Fibroblast of skin of left quadriceps (primary cell): ENCODE measurements at places on chromosomes 16 and 17.

DNA sequence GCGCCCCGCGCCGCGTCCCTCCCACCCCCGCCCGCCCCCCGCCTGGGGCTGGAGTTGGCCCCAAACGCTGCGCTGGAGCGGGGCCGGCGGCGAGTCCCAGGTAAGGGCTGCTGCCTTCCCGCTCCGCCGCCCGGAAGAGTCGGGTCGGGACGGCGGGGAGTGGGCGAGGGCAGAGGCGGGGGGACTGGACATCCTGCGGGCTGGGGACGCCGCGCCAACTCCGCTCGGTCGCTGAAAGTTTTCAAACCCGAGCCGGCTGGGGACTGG, 469 bp downstream of the GPRC5C start:
- DNase-seq, result no peak

DNA sequence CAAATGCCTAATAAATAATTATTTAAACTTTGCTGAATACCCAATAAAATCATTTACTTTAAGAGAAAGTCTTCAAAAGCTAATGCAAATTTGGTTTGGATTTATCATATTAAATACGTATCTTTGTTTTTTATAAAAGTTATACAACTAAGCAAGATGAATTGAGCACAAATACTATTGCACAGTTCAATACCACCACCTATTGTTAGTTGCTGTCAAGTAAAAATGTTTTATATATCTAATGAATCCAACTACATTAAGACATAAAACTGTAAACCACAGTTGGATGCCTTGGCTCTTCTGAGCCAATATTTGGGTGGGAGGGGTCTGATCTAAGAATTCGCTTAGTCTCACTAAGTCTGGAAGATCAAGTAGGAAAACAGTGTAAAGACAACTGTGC, 7.7 kb downstream of the FBXL20 start:
- no peak for DNase-seq

- no peak for DNase-seq
Observed at GRCh38 chr17:40333781-40334448, 24.9 kb downstream of the RARA start.

DNA sequence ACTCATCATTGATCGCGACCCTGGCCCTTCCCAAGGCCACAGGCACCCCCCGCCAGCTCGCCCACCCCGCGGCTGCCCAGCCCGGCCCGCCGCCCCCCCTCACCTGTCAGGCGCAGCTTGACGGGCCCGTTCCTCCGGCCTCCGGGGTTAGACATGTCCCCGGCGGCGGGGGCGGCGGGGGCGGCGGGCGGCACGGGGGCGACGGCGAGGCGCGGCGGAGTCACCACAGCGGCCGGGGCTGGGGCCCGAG, 456 bp downstream of the SMURF2 start:
- DNase-seq, result no peak

DNA sequence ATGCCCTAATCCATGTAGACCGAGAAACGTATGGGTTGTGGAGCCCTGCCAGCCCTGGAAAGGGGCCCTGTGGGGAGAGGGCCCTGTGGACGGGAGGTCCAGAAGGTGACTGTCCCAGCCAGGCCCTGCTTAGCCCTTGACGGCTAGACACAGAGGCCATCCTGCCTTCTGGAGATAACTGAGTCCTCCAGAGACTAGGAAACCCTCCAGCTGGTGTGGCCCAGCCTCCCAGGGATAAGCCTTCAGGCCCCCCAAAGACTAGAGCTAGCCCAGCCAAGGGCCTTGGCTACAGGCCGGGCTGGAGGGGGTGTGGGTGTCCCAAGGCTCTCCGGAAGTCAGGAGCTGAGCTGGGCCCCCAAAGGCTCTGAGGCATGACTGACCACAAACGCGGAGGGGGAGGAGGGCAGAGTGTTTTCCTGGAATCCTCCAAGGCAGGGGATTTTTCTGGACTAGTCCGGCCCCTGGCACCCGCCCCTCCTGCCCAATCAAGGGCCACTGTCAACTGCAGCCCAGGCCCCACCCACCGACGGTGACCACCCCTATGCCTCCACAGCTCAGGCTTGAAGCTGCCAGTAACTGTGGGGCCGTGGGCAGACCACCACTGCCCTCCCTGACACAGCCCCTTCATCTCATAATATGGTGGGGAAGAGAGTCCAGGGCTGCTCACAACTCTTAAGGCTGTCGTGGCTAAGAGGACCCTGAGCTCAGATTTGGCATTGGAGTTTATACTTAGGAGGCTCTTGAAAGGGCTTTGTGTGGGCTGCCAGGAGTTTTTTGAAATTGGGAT, 885 bp upstream of the VASN start:
- DNase-seq, result no peak

- DNase-seq, result no peak
Observed at GRCh38 chr17:78341559-78342448, 18.1 kb downstream of the SOCS3 start.

DNA sequence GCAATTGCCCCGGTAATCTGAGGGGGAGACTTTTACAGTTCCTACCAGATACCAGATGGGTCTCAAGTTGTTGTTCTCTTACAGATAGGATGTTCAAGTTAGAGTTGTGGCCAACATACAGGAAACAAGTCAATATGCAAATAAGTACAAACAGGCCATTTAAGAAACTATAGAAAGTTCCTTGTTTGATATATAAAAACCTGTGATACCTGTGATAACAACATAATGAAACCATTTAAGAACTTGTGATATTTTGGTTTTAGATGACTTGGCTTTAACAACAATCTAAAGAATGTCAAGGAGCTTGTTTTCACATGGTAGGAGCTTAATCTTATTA, 16.8 kb downstream of the CDR2 start:
- no peak for DNase-seq

DNA sequence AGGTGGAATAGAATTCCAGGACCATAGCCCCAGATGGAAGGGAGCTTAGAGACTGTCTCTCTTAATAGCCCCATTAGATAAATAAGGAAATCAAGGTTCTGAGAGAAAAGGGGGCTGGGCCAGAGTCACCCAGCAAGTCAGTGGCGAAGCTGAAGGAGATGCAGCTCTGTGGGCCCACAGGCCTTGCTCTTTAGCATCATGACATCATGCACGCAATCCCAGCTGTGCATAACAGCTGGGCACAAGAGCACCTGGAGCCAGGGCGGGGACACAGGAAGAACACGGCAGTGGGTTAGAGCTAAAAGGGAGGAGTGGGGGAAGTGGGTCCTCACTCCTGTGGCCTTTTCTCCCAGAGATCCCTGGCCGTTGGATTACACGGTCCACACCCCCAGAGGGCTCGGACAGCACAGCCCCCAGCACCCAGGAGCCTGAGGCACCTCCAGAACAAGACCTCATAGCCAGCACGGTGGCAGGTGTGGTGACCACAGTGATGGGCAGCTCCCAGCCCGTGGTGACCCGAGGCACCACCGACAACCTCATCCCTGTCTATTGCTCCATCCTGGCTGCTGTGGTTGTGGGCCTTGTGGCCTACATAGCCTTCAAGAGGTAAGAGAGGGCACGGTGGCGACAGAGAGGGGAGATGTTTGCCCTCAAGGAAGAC, 15.1 kb downstream of the NGFR start:
- no peak for DNase-seq

DNA sequence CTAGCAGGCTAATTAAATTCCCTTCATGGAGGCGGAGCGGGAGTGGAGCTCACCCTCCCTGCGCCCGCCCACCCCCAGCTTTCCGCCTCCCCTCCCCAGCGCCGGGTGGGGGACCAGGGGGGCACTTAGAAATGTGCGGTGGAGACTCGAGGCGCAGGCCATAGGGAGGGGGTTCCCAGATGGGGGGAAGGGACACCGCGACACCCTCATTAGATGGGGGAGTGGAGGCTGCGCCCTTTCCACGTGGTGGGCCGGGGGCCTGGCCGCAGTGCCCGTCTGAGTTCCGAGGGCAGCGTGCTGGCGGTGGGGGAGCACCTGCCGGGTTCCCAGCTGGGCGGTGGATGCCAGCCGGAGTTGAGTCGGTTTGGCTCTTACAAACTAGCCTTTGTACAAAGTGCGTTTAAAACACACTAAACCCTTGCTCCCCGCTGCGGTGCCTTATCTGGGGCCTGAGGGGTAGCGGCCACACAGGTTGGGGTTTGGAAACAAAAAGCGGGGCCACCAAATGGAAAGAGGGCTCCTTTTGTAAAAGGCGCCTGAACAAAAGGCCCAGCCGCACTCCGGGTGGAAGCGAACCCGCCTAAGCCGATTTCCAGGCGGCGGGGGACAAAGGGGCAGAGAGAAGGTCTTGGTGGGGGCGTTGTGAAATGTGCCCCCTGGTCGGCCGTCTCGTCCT, 1.4 kb downstream of the GSE1 start:
- no peak for DNase-seq

- peak; percentile 76 for DNase-seq
Observed at GRCh38 chr17:61247439-61247838, 152.2 kb upstream of the TBX2 start.

DNA sequence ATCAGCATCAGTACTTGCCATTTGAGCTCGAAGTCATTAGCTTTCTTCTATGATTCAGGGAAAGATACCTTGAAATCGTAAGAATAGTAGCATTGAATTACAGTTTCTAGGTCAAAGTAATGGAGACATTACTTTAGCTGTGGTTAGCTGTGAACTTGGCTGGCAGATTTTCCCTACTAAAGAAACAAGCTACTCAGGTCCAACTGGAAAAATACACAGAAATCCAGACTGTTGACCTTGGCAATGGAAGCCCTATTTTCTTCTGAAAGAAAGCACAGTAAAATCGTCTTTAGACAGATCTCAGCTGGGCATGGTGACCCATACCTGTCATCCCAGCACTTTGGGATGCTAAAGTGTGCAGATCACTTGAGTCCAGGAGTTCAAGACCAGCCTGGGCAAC, 13.4 kb upstream of the DNAJA2 start:
- DNase-seq, result no peak

- DNase-seq, result no peak
Observed at GRCh38 chr17:33113991-33114370, 122.3 kb downstream of the SPACA3 start.

GRCh38 chr16:70772493-70772892, 28.5 kb downstream of the VAC14 start:
- DNase-seq, result no peak

DNA sequence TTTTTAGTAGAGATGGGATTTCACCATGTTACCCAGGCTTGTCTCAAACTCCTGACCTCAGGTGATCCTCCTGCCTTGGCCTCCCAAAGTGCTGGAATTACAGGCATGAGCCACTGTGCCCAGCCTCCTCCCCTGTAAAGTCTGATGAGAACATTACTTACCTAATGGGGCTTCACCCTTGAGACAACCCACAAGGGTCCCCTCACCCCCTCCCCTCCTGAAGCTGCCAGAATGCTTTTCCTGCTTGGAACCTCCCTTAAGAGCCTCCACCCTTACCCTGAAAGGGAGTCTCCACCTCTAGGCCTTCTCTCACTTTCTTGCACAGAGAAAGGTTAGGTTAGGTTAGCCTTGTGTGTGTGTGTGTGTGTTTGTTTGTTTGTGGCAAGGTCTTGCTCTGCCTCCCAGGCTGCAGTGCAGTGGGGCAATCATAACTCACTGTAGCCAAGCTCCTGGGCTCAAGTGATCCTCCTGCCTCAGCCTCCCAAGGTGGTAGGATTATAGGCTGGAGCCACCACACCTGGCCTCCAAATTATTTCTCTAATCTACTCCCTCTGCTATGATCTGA, 8.9 kb downstream of the SLC5A11 start:
- no peak for DNase-seq

DNA sequence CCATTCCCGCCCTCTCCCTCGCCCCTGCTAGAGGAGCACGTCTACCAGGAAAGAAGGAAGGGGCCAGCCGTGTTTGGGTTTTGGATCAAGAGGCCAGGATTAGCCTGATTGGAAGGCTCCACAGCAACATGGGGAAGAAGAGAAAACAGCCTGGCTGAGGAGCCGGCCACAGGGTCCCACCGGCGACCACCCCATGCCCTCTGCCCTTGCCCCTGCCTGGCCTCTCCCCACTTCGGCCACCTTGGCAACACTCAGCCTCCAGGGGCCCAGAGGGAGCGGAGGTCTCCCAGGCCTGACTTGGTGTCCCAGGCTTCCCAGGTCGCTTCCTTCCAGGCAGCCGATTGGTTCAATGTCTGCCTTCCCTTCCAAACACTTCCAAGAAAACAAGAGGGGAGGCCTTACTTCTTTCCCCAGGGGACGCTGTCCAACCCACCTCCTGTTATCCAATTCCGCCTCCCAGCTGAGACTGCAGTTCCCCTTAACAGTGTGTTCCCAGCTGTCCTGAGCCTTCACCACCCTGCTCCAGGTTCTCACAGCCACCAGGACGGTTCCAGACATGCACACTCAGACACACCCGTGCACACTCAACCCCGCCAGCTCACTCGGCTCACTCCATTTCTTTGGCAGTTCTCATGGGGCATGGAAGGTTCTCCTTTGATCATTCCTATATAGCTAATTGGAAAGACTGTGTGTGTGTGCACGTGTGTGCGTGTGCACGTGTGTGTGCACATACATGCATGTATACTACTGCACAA, 65.4 kb downstream of the RBFOX3 start:
- no peak for DNase-seq

DNA sequence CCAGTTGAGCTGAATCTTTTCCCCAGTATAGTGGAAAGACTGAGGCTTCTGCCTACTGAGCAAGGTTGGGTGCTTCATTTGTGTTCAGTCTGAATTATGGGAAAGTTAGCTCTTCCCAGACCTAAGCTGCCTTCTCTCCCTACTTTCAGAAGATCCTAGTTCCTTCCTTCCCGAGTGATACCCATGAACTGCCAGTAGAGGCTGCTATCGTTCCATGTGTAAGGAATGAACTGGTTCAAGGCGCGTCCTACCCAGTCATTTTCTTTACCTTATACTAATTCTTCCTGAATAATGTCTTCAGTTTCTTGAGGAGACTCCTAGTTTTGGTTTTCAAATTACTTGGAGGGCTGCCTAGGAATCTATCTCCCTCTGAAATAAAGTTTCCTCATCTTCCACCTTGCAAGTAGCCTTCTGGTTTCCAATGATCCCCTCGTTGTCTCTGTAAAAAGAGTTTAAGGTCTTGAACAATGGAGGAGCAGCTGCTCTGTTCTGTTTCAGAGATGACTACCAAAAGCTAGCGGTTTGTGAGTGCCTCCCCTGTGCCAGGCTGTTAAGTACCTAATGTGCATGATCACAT, 934 bp upstream of the AOC2 start:
- DNase-seq, result peak; percentile 21

DNA sequence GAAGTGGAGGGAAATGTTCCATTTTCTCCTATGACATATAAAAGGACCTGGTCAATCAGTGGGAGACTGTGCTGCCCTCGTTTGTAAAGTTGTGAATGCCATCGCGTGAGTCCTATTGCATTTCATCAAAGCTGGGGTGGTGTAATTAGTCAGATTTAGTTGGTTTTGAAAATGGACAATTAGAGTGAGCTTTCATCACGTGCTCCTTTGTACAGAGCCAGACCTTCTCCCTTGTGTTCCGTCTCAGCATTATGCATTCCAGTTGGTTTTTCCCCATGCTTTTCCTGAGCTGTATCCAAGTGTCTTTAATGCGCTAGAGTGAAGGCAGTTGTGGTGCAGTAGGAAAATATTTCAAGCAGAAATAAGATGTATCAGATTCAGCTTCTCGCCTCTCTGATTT, 10.4 kb downstream of the SEC14L1 start:
- no peak for DNase-seq

- no peak for DNase-seq
Observed at GRCh38 chr16:10333321-10334032, 52.4 kb upstream of the ATF7IP2 start.

GRCh38 chr16:71920658-71921057, 25.3 kb downstream of the IST1 start:
- DNase-seq, result no peak

- no peak for DNase-seq
Observed at GRCh38 chr17:48930435-48930873, 14.2 kb downstream of the SNF8 start.
